ENCODE measurements at places on chromosomes 4 and X.

DNA sequence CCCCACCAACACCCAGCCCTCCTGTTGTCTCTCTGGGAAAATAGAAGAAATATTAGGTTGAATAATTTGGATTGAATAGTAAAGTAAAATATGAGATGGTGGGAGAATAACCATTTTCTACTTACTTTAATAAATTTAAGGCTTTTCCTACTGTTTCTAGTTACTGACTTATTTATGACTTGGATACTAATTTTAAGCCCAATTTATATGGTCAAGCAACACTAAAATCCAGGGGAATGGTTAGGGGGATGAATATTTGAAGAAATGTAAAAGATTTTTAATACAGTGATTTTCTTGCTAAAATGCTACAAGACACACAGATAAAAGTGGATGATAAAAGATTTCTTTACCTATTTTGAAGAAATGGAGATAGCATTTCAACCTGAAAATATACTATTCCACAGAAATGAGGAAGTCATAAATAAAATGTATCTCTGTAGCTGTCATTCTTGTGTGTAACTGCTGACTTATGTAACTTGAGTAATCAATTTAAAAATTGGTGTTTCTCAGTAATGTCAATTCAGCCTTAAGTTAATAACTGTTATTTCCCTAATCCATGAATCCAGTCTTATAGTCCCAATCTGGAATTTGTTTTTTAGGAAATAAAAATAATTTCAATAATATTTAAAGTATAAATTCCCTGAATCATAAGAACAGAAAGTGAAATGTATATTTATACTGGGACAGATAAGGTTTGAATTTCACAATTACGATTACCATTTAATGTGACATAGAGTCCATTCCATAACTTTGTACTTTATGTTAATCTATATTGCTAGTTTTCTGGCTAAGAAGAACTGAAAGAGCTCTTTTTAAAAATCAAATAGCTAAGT, 24.3 kb upstream of the IL2 start:
- H3K4me1 ChIP-seq = peaks cover 4% of the 10 kb centered on the region
- no peak for DNase-seq
- H3K27ac ChIP-seq = no peak overlapping the region
- H3K4me3 ChIP-seq = no peak overlapping the region
- no peaks in the 10 kb centered on the region for H3K36me3 ChIP-seq
- no peaks in the 10 kb centered on the region for H3K27me3 ChIP-seq

GRCh38 chrX:23797371-23798128, 14.6 kb downstream of the SAT1 start:
- peak overlapping the region; percentile 92 for H3K27ac ChIP-seq
- no peaks in the 10 kb centered on the region for H3K27me3 ChIP-seq
- no peak for DNase-seq

DNA sequence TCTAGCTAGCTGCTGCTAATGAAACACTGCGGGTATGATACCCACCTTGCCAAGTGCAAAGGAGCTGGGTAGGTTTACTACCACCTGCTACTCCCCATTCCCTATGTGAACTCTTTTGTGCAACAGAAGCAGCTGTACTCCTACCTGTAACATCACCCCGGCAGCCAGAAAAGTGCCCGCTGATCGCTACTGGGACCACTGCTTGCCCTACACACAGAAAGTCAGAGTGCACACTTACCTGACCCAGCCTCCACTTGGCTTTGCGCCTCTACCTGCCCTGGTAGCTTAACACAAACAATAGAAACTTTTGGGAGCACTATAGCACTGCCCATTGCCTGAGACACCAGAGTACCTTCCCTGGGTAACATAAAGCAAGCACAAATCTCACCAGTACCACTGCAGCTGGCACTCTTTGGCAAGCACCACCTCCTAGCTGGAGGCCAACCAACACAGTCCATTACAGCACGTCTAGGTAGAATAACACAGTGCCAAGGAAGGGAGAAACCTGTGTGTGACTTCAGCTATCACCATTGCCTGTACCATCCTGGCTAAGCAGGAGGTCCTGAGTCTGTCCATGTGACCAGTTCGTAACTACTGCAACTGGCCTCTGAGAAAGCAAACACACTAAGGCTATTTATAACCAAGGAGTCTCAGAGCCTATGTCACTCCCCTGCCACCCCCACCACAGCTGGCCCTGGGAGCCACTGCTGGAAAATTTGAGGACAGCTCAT, 80.1 kb downstream of the CENPC start:
- DNase-seq = no peak
- peaks cover 4% of the 10 kb centered on the region for H3K36me3 ChIP-seq
- no peak overlapping the region for H3K4me3 ChIP-seq
- H3K27ac ChIP-seq = no peak overlapping the region
- no peaks in the 10 kb centered on the region for H3K27me3 ChIP-seq
- H3K4me1 ChIP-seq = peaks cover 5% of the 10 kb centered on the region

DNA sequence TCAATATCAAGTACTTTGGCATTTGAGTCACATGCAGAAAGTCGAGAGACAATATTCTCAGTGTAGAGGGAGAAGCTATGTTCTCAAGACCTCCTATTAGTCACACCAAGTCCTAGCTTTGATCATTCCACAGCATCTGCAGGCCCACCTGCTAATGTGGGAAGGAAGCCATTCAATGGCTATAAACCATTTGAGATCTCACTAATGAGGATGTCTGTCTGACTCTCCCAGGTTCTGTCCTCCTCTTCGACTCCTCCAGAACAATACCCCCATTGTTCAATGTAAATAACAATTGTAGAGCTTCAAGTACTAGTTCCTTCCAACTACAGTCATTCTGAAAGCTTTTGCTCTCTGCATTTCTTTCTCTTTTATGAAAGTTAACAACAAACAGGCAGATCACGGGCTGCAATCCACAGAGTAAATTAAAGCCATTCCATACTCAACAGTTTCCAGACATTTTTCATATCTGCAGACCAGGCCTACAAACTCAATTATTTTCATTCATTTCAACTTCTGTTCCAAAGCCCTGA, 140.2 kb upstream of the EDNRA start:
- DNase-seq = no peak
- H3K27ac ChIP-seq = peak overlapping the region; percentile 4
- H3K4me1 ChIP-seq = peaks cover 1% of the 10 kb centered on the region

DNA sequence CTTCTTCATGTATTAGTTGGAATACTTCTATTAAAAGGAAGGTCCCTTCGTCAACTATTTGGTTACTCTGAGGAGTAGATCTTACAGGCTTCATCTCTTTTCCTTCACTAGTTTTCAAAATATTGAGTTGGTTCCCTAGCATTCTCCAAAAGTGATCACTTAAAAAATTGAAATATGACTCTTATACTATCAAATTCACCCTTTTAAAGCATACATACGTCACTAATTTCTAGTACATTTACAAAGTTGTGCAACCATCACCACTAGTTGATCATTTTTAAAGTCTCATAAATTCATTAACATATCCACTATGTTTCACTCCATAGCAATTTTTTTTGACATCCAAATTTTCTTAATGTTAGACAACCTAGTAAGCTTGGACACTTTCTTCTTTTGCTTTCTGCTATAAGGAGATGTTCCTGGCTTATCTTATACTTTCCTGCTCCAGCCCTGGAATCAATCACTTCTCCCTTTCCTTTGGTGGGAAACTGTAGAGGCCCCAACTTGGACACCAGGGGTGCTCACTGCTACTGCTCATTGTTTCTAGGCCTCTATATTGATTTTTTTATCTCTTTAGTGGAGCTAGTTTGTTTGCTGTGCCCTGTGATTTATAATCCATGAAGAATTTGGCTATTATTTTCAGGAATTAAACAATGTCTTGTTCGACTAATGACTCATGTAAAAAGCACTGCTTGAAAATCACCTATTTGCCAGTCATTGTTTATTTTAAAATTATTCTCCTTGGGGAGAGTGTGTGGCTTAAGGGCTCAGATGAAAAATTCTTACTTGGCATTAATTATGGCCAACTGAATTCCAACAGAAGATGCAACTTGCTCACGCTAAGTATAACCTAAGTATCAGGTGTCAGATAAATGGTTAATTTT, 4.0 kb upstream of the ZFX start:
- H3K36me3 ChIP-seq = no peaks in the 10 kb centered on the region
- peaks cover 46% of the 10 kb centered on the region for H3K4me1 ChIP-seq
- no peaks in the 10 kb centered on the region for H3K27me3 ChIP-seq
- peak overlapping the region; percentile 89 for H3K27ac ChIP-seq
- no peak for DNase-seq

DNA sequence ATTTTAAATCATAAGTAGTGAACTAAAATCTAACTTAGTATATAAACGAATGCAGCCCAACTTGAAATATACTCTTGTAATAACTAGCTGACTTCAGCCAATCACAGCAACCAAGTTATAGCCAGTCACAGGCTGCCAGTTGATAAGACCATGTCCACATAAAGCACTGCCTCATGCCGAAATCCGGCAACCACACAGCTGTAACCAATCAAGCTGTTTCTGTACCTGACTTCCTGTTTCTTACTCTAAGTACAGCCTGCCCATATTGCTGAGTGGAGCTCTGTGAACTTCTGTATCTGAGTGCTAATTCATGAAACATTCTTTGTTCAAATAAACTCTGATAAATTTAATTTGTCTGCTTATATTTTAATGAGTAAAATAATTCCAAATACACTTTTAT, 805.3 kb upstream of the EPHA5 start:
- no peaks in the 10 kb centered on the region for H3K4me1 ChIP-seq
- DNase-seq = no peak
- no peaks in the 10 kb centered on the region for H3K36me3 ChIP-seq
- H3K4me3 ChIP-seq = no peak overlapping the region
- H3K27ac ChIP-seq = no peak overlapping the region

- peaks cover 2% of the 10 kb centered on the region for H3K27me3 ChIP-seq
- H3K36me3 ChIP-seq = peaks cover 4% of the 10 kb centered on the region
- no peak overlapping the region for H3K4me3 ChIP-seq
- H3K4me1 ChIP-seq = peaks cover 4% of the 10 kb centered on the region
- H3K27ac ChIP-seq = no peak overlapping the region
Measured at GRCh38 chr4:8336412-8337075, 67.0 kb downstream of the HTRA3 start.

DNA sequence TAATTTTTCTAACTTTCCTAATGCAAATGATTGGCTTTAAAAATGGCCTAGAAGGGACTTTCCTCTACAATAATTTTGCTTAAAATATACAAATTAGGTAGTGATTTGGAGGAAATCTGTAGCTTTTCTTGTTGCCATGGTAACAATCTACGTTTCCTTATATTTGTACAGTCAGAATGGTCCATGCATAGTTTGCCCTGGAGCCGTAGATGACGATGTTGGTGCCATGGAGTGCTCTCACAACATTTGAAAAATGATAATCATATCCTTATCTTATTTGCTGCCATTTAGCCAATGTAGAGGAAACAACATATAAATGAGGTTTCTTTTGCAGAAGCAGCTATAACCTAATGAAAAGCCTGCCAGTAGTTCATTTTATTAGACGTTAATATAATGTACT, 89.0 kb upstream of the NMU start:
- no peaks in the 10 kb centered on the region for H3K27me3 ChIP-seq
- H3K4me3 ChIP-seq = no peak overlapping the region
- no peak overlapping the region for H3K27ac ChIP-seq
- no peak for DNase-seq
- no peaks in the 10 kb centered on the region for H3K36me3 ChIP-seq

GRCh38 chr4:101066626-101067170, 280.6 kb downstream of the PPP3CA start:
- H3K36me3 ChIP-seq = no peaks in the 10 kb centered on the region
- no peak overlapping the region for H3K4me3 ChIP-seq
- H3K27ac ChIP-seq = no peak overlapping the region
- no peaks in the 10 kb centered on the region for H3K27me3 ChIP-seq

DNA sequence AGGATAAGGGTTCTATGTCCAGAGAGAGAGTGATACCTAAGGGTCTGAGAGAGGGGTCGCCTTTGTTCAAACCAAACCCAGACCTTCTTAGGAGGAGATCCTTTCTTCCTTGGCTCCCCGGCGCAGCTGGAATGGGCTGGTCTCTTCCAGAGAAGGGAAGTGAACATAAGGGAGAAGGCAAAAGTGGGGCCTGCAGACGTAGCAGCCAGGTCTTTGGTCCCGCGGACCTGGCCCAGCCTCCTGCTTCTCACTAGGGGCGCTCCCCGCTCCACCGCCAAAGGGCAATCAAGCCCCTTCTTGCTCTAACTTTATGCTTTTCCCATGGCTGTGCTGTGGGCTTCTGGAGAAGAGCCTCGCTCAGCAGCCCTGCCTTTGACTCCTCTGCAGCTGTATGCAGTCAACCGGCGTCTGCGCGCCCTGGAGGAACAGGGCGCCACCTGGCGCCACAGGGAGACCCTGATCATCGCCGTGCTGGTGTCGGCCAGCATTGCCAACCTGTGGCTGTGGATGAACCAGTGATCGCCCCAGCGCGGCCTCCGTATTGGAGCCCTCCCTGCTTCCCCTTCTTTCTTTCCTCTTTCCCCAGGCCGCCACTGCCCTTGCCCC, 6.5 kb downstream of the FATE1 start:
- H3K4me1 ChIP-seq = no peaks in the 10 kb centered on the region
- H3K27ac ChIP-seq = no peak overlapping the region
- DNase-seq = peak; percentile 31

DNA sequence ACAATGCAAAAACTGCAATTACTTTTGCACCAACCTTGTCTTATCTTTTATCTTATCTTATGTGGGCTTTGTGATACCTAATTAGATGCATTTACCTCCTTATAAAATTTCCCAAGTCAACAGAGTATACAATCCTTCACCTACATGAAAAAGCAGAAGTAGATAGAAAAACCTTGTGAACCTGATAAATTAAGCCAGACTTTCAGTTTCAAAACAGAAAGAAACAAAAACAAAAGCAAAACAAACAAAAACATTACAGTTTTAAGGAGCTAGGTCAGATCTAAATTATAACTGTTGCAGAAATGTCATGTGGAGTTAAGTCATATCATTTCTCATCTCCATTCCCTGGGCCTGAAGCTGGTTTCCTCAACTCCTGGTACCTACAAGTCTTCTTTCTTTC, 24.9 kb upstream of the CXXC4 start:
- H3K4me3 ChIP-seq = no peak overlapping the region
- peaks cover 1% of the 10 kb centered on the region for H3K36me3 ChIP-seq
- no peaks in the 10 kb centered on the region for H3K4me1 ChIP-seq

DNA sequence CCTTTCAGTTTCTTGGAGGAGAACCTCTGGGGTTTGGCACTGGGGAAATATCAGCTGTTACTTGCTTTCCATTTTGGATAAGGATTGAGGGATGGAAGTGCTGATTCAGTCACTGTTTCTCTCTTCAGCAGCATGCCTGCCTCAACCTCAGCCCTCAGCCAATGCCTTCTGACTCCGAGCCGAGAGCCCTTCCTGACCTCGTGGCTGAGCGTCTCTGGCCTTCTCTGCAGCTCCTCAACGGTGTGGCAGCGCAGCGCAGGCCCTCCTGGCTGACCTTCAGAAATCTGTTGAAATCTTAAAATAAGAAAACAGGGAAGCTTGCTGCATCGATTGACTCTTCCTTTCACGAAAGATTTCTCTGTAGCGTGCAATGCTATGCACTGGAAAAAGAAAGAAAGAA, 434.3 kb upstream of the FAT1 start:
- H3K27me3 ChIP-seq = no peaks in the 10 kb centered on the region
- no peaks in the 10 kb centered on the region for H3K4me1 ChIP-seq
- H3K36me3 ChIP-seq = no peaks in the 10 kb centered on the region
- no peak overlapping the region for H3K4me3 ChIP-seq

- no peak overlapping the region for H3K4me3 ChIP-seq
- no peaks in the 10 kb centered on the region for H3K4me1 ChIP-seq
- no peaks in the 10 kb centered on the region for H3K36me3 ChIP-seq
- no peaks in the 10 kb centered on the region for H3K27me3 ChIP-seq
- DNase-seq = no peak
Measured at GRCh38 chr4:158578476-158578875, 56.8 kb downstream of the RXFP1 start.

- peaks cover 1% of the 10 kb centered on the region for H3K4me1 ChIP-seq
- no peaks in the 10 kb centered on the region for H3K36me3 ChIP-seq
- H3K4me3 ChIP-seq = no peak overlapping the region
- no peak for DNase-seq
Measured at GRCh38 chr4:3679071-3679825, 86.9 kb upstream of the ADRA2C start.

GRCh38 chr4:112736718-112737135, 99.8 kb downstream of the LARP7 start:
- H3K4me3 ChIP-seq = no peak overlapping the region
- H3K36me3 ChIP-seq = no peaks in the 10 kb centered on the region
- H3K27ac ChIP-seq = no peak overlapping the region

Data from progenitor cell of endocrine pancreas (in vitro differentiated cells).